ENCODE measurements at places on chromosomes 3 and 15.

- H3K36me3 ChIP-seq, result no peaks in the 10 kb centered on the region
- no peak overlapping the region for H3K4me3 ChIP-seq
- peaks cover 1% of the 10 kb centered on the region for H3K27me3 ChIP-seq
- no peak for DNase-seq
Measured at GRCh38 chr15:92159906-92160841, 233.5 kb upstream of the ST8SIA2 start.

GRCh38 chr3:164952966-164953365, 125.3 kb downstream of the SI start:
- H3K27ac ChIP-seq, result no peak overlapping the region
- no peak for DNase-seq
- no peaks in the 10 kb centered on the region for H3K36me3 ChIP-seq
- no peaks in the 10 kb centered on the region for H3K27me3 ChIP-seq
- H3K4me3 ChIP-seq, result no peak overlapping the region

DNA sequence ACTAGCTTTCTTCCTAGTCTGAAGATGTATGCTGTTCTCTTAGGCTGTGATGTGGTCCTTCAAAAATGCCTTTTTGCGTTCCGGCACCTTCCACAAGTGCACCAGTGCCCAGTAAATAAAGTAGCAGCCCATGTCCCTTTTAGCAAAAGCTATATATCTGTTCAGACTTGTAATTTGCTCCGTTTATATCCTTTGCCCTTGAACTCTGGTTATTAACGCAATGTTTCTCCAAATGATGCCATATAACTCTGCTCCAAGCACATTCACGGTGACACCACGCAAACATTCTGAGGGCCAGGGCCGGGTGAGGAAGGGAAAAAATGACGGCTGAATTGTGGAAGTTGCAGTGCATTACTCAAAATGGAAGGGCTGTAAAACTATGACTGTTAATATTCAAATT, 1001.1 kb upstream of the NR2F2 start:
- H3K27me3 ChIP-seq, result peaks cover 9% of the 10 kb centered on the region
- no peaks in the 10 kb centered on the region for H3K36me3 ChIP-seq
- no peak overlapping the region for H3K27ac ChIP-seq
- H3K4me1 ChIP-seq, result peaks cover 5% of the 10 kb centered on the region
- no peak for DNase-seq

GRCh38 chr3:156643729-156644389, 30.5 kb upstream of the TIPARP start:
- H3K27ac ChIP-seq, result peak overlapping the region; percentile 27
- no peaks in the 10 kb centered on the region for H3K36me3 ChIP-seq
- no peak for DNase-seq
- H3K4me3 ChIP-seq, result no peak overlapping the region
- no peaks in the 10 kb centered on the region for H3K27me3 ChIP-seq

DNA sequence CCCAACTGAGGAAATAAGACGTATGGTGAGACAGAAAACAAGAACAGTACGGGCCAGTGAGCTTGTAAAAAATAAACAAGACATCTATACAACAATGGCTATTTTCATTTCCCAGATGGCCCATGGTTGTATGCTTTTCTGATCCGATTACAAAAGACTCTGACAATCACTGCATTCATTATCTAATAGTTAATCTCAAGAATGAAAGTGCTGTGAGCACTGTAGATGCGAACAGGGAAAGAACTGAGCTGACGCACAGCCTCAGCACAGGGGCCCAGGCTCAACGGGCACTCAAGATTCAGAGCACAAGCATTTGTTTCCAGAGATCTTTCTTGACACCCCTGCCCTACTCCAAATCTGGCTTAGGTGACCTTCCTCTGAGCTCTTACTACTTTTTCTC, 6.9 kb downstream of the MTMR10 start:
- H3K36me3 ChIP-seq, result peaks cover 3% of the 10 kb centered on the region
- no peak overlapping the region for H3K4me3 ChIP-seq
- no peak for DNase-seq
- peaks cover 4% of the 10 kb centered on the region for H3K27me3 ChIP-seq
- no peak overlapping the region for H3K27ac ChIP-seq

GRCh38 chr3:101527441-101527840, 14.4 kb upstream of the SENP7 start:
- no peak overlapping the region for H3K27ac ChIP-seq
- no peak overlapping the region for H3K4me3 ChIP-seq

GRCh38 chr15:33508703-33509102, 197.9 kb downstream of the RYR3 start:
- H3K27ac ChIP-seq, result no peak overlapping the region
- DNase-seq, result no peak
- no peak overlapping the region for H3K4me3 ChIP-seq
- H3K4me1 ChIP-seq, result peaks cover 7% of the 10 kb centered on the region
- no peaks in the 10 kb centered on the region for H3K36me3 ChIP-seq

DNA sequence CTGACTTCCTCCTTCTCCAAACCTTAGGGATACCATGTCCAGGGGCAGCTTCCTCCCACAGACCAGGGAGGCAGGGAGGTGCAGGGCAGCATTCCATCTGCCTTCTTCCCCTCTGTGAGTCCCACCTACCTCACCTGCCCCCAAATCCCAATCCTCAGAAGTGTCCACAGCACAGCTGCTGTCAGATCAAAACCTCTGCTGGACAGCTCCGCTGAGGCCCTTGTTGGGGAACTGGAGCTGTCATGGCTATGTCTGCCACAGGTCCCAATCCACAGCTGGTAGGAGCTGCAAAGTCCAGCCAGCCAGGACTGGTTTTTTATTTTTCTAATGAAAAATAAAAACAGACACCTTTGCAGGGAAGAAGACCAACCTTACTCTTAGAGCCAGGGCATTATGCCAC, 40.7 kb upstream of the TBC1D21 start:
- H3K27me3 ChIP-seq, result peaks cover 2% of the 10 kb centered on the region
- no peaks in the 10 kb centered on the region for H3K4me1 ChIP-seq
- H3K4me3 ChIP-seq, result no peak overlapping the region
- DNase-seq, result no peak

DNA sequence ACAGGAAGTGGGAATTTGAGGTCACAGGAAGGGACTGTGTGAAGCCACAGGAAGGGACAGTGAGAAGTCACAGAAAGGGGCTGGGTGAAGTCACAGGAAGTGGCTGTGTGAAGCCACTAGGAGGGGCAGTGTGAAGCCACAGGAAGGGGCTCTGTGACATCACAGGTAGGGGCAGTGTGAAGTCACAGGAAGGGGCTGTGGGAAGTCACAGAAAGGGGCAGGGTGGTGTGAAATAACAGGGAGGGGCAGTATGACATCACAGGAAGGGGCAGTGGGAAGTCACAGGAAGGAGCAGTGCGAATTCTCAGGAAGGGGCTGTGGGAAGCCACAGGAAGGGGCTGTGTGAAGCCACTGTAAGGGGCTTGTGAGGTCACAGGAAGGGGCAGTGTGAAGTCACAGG, 35.8 kb downstream of the GASK1A start:
- H3K36me3 ChIP-seq, result no peaks in the 10 kb centered on the region
- DNase-seq, result no peak
- no peak overlapping the region for H3K4me3 ChIP-seq

DNA sequence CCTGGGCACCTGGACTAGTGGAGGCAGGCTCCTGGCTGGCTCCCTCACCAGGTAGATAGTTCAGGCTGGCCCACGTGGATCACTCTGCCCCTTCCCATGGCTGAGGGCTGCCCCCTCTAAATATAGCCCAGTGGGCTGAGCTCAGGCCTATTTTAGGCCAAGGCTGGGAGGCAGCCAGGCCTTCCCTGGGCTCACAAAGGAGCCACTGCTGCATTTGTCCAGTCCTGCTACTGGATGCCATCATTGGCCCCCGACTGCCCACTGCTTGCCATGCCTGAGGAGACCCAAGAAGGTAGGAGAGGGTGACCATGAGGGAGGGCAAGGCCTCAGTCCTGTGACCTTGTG, at the start of gene LSMEM2:
Gene LSMEM2 (plus strand): TSS at position 208 of the 345 bp plus-strand sequence. CDS start 27 bp downstream, at position 235.
- no peaks in the 10 kb centered on the region for H3K36me3 ChIP-seq
- peaks cover 9% of the 10 kb centered on the region for H3K4me1 ChIP-seq
- H3K27me3 ChIP-seq, result peaks cover 13% of the 10 kb centered on the region
- H3K4me3 ChIP-seq, result no peak within 1 kb of the TSS
- DNase-seq, result no peak
- H3K27ac ChIP-seq, result no peak within 1 kb of the TSS

GRCh38 chr3:55159016-55159415, 231.2 kb upstream of the LRTM1 start:
- peaks cover 1% of the 10 kb centered on the region for H3K27me3 ChIP-seq
- no peak for DNase-seq
- H3K27ac ChIP-seq, result no peak overlapping the region
- H3K36me3 ChIP-seq, result no peaks in the 10 kb centered on the region

DNA sequence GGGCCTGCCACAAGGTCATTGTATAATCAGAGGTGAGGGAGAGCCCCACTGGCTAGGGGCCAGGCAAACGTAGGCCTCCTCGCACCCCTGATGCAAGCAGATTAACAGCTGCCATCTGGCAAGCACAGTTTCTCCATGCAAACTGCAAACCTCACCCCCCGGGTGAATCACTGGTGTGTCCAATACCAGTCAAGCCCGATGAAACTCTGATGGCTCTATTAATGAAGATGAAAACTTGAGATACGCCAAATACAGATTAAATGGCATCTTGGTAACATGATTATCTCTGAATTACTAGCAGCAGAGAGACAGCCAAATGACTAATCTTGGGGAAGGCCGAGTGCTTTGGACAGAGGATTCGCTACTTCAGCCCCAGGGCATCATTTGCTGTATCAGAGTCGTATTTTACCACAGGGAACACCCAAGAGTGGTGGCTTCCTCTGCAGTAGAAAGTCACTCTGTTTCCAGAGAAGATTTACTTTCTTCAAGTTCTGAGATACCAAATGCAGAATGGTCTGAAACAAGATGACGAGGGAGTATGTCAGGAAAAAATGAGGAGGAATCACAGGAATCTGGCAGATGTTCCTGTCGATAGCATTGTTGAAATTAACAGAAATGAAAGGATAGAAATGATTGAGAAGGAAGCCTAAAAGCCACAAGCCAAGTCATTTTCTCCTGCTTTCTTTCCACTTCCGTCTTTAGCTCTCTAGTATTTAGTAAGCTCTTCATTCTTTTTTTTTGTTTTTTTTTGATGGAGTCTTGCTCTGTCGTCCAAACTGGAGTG, 96.2 kb upstream of the NR2F2 start:
- no peaks in the 10 kb centered on the region for H3K27me3 ChIP-seq
- no peaks in the 10 kb centered on the region for H3K36me3 ChIP-seq
- no peak overlapping the region for H3K27ac ChIP-seq

- H3K4me1 ChIP-seq, result peaks cover 38% of the 10 kb centered on the region
- H3K4me3 ChIP-seq, result peak overlapping the region; percentile 90
- no peak for DNase-seq
- H3K27me3 ChIP-seq, result peaks cover 2% of the 10 kb centered on the region
- H3K36me3 ChIP-seq, result no peaks in the 10 kb centered on the region
- H3K27ac ChIP-seq, result peak overlapping the region; percentile 95
Measured at GRCh38 chr3:71129611-71130431, 453.7 kb downstream of the FOXP1 start.

DNA sequence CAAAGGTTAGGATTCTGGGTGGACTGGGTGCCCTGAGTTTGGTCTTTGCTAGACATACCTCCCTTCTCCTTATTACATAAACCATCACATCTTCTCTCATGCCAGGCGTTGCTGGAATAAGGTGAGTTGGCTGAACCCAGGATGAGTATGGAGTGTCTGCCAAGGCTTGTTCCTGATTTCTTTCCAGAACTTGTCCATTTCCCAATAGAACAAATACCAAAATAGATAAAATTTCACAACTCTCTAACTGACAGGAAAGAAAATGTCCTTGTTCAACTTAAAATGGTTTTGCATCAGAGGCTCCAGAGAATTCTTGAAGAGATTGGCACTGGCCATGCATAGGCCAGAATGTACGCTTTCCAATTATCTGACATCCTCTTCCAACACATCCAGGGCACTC, 291.9 kb downstream of the IGSF11 start:
- no peak overlapping the region for H3K27ac ChIP-seq
- no peak for DNase-seq
- no peaks in the 10 kb centered on the region for H3K4me1 ChIP-seq
- peaks cover 1% of the 10 kb centered on the region for H3K27me3 ChIP-seq
- H3K4me3 ChIP-seq, result no peak overlapping the region
- H3K36me3 ChIP-seq, result no peaks in the 10 kb centered on the region

DNA sequence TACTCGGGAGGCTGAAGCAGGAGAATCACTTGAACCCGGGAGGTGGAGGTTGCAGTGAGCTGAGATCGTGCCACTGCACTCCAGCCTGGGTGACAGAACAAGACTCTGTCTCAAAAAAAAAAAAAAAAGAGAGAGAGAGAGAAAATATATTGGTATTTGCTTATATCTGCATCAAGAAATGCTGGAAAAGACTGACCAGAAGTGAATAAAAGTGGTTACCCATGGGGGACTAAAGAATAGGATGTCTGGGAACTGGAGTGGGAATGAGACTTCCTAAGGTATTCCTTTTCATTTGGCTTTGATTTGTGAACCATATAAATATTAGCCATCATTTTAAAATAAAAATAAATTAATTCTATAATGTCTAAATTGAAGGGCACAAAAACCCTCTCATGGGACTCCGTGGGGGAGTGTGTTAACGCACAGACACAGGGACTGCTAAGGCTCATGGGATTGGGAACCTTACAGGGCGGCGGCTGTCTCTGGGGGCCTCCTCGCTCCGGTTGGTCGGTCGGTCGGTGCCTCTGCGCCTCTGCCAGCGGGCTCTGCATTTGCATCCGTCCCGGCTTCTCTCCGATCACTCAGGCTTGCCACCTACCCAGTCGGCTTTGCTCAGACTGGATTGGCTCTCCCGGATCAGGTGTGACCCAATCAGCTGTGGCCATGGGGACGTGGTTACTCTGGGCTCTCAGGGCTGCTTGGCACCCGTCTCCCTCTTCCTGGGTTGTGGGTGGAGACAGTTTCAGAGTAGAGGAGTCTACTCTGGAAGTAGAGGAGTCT, 12.7 kb upstream of the TSPAN3 start:
- H3K27me3 ChIP-seq, result peaks cover 1% of the 10 kb centered on the region
- no peaks in the 10 kb centered on the region for H3K36me3 ChIP-seq
- peak; percentile 23 for DNase-seq
- no peak overlapping the region for H3K27ac ChIP-seq
- H3K4me3 ChIP-seq, result no peak overlapping the region
